ENCODE measurements at places on chromosomes 11 and 22.

GRCh38 chr22:26646158-26646557, 11.2 kb upstream of the MIAT start:
- DNase-seq, result no peak

DNA sequence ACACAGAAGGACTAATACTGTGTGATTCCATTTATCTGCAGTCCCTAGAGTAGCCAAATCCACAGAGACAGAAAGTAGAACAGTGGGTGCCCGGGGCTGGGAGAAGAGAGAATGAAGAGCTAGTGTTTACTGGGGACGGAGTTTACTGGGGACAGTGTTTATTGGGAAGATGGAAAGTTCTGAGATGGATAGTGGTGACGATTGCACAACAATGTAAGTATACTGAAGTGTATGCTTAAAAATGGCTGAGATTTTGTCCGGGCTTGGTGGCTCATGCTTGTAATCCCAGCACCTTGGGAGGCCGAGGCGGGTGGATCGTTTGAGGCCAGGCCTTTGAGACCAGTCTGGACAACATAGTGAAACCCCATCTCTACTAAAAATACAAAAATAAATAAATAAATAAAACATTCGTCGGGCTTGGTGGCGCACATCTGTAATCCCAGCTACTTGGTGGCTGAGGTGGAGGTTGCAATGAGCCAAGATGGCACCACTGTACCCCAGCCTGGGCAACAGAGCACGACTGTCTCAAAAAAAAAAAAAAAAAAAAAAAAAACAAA, 132.4 kb downstream of the CTTN start:
- no peak for DNase-seq

DNA sequence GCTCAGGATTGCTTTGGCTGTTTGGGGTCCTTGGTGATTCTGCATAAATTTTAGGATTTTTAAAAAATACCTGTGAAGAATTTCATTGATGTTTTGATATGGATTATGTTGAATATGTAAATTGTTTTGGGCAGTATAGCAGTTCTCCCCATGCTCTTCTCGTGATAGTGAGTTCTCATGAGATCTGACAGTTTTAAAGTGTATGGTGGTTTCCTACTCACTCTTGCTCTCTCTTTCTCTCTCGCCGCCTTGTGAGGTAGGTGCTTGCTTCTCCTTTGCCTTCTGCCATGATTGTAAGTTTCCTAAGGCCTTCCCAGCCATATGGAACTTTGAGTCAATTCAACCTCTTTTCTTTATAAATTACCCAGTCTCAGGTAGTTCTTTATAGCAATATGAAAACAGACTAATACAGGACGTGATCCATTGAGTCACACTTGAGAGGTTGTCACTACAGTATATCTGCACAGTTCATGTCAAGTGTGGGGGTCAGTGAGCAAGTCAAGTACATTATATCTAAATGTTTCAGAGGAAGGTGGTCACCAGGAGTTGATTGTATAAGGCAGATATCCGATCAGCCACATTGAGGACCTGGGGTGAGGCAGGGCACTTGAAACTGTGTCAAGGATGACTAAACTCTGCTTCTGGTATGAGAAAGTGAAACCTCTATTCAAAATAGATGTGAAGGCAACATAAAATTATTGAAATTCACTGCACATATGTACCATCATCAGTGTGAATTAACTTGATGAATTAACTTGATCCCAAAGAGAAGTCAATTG, 70.7 kb upstream of the CCDC179 start:
- no peak for DNase-seq

- no peak for DNase-seq
Observed at GRCh38 chr11:88555829-88556202, 218.3 kb upstream of the CTSC start.

DNA sequence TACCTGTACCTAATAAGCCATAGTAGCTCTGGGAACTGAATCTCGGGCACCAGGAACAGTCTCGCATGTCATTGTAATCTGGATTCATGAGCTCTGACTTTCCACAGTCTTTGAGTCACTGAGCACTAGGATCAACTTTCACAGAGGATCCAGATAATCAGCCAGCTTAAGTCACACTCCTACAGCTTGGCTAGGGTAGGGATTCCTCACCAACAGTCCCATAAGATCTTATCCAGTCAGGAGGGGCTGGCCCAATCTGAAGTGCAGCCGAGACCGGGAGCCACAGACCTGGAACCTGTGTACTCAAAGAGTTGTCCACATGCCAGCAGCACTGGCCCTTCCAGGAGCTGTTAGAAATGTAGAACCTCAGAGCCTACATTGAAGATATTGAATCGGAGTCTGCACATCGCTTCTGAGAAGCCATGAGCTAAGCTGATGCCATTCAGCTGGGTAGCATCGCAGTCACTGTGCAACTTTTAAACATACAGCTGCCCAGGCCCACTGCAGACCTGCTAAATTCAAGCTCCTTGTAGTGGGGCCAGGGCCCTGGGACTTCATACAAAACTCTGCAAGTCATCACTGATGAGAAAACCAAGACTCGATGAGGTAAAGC, 538.8 kb upstream of the B3GAT1 start:
- DNase-seq, result no peak

GRCh38 chr11:3043315-3043871, 13.8 kb downstream of the CARS1 start:
- no peak for DNase-seq

DNA sequence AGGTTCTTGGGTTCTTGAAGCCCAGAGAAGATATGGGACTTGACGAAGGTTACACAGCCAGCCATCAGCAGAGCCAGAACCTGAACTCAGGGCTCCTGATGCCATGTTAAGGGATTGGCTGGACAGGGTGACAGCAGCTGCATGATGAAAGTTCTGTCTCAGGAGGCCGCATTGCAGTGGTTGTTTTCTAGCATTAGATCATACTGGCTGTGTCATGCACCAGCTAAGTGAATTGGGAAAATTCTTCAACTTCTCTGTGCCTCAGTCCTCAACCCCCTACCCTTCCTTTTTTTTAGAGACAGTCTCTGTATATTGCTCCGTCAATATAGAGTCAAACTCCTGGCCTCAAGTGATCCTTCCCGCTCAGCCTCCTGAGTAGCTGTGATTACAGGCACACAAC, 5.4 kb upstream of the LTBP3 start:
- DNase-seq, result no peak

GRCh38 chr11:76689313-76690260, 19.0 kb upstream of the LRRC32 start:
- DNase-seq, result no peak

DNA sequence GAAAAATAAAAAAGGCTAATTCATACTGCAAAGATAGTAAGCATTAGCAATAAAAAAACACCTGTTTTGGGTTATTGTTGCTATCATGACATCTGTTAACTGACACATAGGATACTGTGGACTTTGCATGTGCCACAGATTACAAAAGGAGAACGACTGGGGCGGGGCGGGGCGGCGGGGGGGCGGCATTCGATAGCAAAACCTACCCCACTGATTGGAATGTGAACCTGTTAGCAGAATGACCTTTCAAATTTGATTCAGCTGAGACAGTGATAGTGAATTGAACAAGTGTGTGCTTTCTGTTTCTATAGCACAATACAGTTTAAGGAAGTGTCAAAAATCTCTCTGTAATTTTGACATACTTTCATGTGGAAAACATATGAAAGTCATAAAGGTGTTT, 14.9 kb downstream of the MMP20 start:
- DNase-seq, result no peak

GRCh38 chr11:116906479-116906878, 69.1 kb upstream of the APOA1 start:
- DNase-seq, result no peak

DNA sequence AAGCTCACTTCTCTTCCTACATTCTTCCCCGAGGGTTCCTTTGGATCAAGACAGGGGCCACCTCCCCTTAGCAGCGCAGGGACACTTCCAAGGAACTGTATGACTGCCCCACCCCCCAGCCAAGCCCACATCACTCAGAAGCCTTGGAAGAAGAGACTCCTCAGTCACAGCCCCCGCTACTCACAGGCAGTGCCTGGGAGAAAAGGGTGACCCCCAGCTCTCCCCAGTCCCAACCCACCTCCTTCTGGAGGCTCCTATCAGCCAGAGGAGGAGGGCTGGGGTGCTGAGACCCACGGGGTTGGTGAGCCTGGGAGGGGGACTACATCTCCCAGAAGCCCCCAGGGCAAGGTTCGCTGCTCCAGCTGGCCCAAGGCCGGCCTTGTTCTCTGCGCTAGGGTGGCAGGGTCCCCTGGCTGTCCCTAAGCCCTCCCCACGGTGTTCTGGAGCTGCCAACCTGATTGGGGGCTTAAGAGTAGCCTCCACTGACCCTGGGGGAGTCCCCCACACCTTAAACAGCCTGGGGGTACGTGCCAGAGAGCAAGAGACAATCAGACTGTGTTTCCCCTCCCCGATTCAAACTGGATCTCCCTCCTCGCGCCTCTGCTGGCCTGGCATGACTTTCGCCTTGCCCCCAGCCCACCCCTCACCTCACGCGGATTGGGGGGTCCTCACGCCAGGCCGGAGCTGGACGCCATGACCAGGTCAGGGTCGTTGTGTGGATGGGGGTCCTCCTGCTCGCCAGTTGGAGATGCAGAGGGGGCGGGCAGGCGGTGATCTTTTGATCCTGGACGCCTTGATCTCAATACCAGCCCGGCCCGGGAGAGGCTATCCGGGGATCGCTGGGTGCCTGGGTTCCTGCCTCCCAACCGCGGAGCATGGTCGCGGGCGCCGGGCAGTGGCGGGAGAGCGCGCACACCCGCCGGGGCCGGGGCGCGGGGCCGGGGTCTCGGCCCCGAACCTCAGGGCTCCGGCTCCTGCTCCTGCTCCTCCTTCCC, 838 bp downstream of the BCL9L start:
- DNase-seq, result no peak

- no peak for DNase-seq
Observed at GRCh38 chr22:19062139-19062942, 59.9 kb downstream of the DGCR2 start.

DNA sequence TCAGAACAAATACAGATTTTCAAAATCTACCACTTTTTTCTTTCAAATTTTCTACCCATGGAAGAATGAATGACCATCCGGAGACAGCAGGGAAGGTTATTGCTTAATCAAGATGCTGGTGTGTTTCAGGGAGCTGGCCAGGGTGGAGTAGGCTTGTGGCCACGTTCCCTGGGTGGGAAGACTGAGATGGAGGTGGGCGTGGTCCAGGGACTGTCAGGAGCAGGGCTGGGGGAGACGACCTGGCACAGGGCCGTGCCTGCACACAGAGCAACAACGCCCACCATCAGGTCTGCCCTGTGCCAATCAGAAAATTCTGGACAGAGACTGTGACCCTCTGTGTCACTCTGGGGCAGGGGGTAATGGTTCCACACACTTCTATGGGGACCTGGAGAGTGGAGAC, 7.1 kb upstream of the APOBEC3H start:
- DNase-seq, result no peak

DNA sequence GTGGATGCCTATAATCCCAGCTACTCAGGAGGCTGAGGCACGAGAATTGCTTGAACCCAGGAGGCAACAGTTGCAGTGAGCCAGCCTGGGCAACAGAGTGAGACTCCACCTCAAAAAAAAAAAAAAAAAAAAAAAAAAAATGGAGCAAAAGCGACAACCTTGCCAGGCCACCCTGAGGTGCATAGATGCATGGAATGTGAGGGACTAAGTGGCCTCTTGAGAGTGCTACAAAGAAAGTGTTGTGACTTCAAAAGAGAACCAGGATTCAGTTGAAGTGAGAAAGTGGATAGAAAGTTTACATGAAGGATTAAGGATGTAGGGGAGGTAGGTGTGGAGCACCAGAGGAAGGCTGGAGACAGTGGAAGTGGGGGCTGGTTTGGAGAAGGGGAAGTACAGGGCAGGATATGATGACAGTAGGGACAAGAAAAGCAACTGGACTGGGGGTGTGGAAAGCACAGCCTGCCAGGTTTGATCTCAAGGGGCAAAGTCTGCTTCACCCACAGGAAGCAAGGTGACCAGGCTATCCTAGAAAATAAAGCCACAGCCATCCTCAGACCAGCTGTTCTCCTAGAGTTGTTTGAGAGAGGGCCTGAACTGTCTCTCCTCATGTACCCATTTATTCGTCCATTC, 36.0 kb upstream of the OLFML1 start:
- DNase-seq, result no peak

GRCh38 chr11:127385071-127385470, 384.5 kb upstream of the KIRREL3 start:
- DNase-seq, result no peak

- no peak for DNase-seq
Observed at GRCh38 chr11:41320238-41320637, 139.2 kb downstream of the LRRC4C start.

- DNase-seq, result no peak
Observed at GRCh38 chr11:112318184-112318591, 57.5 kb upstream of the PLET1 start.

DNA sequence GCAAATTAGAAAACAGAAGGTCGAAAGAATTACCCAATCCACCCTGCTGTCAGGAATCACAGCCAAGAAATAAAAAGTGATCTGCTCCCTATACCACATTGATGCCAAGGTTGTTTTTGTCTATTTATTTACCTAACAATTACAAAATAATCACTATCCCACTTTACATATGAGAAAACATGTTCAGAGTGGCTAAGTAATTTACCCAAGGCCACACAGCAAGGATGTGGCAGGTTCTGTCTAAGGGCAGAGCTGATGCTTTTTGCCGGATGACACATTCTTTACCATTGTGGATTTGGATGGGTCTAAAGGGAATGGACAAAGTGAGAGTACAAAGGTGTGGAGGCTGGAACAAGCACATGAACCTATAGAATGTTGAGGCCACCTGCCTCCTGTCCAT, 460.7 kb downstream of the INSC start:
- no peak for DNase-seq

- DNase-seq, result no peak
Observed at GRCh38 chr22:44403166-44403565, 90.4 kb upstream of the SHISAL1 start.

GRCh38 chr11:117809236-117810055, 12.4 kb upstream of the DSCAML1 start:
- DNase-seq, result no peak

GRCh38 chr11:42249956-42250355, 790.5 kb upstream of the LRRC4C start:
- DNase-seq, result no peak

DNA sequence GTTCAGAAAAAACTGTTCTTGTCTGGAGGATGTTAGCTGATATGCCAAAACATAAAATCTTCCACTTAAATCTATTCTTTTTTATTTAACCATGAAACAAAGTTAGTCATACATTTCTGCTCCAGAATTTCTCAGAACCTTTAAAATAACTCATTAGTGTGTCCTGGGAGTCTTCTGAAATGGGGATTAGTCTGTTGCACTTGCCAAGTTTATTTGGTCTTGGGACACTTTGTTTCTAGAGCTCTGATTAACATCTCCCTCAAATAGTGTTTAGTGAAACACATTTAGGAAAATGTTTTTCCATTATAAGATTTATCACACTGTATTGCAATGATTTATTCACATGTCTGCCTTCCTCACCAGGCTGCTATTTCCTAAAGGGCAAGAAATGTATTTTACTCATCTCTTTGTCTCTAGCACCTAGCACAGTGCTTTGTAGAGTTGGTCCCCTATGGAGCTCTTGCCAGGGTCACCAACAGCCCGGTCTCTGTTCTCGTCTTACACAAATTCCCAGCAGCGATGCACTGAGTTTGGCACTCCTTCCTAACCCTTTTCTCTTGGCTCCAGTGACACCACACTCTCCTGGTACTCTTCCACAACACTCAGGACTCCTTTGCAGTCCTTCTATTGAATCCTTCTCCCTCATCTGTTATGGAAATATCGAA, 189.2 kb downstream of the CSNK2A3 start:
- DNase-seq, result no peak

- DNase-seq, result no peak
Observed at GRCh38 chr11:117535201-117535849, 207.7 kb downstream of the CEP164 start.

GRCh38 chr11:80587906-80588305, 1147.1 kb upstream of the TENM4 start:
- DNase-seq, result no peak

GRCh38 chr11:126140926-126141280, 70.5 kb downstream of the RPUSD4 start:
- DNase-seq, result no peak

All from stimulated activated CD4-positive, alpha-beta T cell treated with anti-CD3 and anti-CD28 coated beads, Interleukin-2, amount 100 ng/mL, for 4 hours (primary cell).